H9 (cell line): ENCODE measurements at places on chromosomes 6 and 20.

GRCh38 chr20:13492001-13492481, 146.7 kb downstream of the TASP1 start:
- peak; percentile 67 for DNase-seq

DNA sequence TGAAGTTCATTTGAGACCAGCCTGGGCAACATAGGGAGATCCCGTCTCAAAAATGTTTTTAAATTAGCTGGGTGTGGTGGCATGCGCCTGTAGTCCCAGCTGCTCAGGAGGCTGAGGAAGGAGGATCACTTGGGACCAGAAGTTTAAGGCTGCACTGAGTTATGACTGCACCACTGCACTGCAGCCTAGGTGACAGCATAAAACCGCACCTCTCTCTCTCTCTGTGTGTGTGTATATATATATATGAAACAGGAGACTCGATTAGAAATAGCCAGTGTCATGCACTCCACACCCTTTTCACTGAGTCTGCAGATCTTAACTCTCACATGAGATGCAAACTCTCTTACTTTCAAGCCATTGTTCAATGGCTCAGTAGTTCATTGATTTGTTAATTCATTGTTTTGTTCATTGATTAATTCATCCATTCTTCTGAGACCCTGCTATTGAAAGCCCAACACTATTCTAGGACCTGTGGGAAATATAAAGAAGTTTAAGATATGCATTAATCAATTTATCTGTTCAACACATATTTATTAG, 52.4 kb upstream of the MRPS10 start:
- no peak for DNase-seq

DNA sequence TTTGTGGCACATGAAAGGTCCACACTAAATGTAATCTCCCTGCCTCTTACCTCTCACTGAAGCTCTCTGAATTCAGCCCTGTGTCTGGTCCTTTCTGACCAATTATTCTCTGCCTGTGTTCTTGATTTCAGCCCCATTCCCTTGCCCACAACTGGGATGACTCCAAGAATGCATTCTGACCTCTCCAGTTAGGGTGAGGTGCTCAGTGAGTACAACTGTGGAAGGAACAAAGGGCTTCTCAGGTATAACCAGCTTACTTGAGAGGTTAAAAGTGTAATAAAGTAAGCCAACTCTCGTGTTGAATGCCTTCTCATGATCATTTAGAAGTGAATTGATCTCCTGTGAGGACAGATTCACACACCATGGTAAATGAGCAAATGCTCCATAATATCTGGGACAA, 88.1 kb downstream of the GCLC start:
- no peak for DNase-seq

DNA sequence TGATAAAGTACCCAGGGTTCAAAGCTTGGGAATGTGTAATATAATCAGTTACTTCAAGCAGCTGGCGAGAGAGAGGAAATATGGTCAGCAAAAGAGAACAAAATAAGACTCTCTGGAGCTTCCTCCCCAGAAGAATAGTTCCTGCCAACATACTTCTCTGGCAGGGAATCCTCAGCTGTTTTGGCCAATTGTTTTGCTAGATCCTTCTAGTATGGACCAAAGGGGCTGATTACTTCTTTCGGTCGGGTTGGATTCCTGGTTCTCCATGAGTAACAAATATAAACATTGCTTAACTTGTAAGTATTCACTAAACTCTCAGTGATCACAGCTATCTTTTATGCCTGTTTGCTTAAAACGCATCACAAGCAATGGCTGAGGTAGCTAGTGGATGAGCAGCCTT, 31.4 kb upstream of the FBXO9 start:
- no peak for DNase-seq

- DNase-seq = no peak
Measured at GRCh38 chr6:169215201-169215681, 38.4 kb downstream of the THBS2 start.

DNA sequence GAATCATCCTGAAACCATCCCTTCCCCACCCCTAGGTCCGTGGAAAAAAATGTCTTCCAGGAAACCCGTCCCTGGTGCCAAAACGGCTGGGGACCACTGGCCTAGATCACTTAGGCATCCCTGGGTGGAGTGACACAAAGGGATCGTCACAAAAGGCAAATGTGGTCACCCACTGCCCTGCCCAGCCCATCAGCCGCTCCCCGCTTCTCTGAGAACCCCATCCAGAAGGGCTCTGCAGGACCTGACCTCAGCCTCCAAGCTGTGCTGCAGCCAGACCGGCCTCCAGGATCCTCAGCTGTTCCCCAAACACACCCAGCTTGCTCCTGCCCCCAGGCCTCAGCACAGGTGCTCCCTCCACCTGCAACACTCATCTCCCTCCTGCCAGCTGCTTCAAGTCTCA, 61.6 kb downstream of the PREX1 start:
- no peak for DNase-seq

GRCh38 chr6:168514216-168514615, 73.2 kb downstream of the SMOC2 start:
- DNase-seq = no peak

- DNase-seq = no peak
Measured at GRCh38 chr6:143952947-143953701, 54.9 kb downstream of the PLAGL1 start.

DNA sequence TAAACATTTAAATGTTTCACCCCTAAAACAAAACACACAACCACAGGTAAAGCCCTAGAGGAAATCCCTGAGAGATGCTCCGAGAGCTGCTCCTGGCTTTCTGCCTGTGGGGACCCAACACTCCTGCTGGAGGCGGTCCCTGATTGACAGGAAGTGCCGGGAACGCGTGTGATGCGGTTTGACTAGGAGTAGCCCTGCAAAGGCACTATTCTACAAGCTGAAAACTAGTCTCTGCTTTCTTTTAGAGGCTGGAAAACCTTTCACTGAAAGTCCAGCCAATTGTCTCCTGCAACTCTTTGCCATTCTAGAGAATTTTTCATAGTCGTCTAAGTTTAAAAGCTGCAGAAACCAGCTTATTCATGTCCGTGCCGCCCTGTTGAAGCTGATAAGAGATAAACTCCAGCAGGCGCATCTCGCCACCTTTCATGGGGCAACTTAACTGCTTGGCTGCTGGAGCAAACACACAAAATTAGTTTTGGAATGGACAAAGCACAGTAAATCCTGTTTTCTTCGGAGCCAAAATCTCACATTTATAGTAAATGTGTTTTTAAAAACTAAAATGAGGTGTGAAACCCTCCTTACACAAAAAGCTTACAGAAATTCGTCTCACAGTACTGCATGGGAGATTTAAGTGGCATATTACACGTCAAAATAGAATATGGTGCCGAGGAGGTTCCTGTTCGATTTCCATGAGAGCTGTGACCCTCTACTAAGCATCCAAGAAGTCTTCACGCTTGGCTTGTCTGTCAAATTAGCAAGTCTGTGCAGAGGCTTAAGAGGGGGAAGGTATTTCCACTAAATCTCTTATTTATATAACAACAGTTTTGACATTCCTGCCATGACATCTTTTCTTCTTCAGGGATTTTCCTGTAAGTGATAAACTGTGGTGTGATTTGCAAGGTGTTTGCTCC, 46.9 kb downstream of the DACT2 start:
- DNase-seq = peak; percentile 55

DNA sequence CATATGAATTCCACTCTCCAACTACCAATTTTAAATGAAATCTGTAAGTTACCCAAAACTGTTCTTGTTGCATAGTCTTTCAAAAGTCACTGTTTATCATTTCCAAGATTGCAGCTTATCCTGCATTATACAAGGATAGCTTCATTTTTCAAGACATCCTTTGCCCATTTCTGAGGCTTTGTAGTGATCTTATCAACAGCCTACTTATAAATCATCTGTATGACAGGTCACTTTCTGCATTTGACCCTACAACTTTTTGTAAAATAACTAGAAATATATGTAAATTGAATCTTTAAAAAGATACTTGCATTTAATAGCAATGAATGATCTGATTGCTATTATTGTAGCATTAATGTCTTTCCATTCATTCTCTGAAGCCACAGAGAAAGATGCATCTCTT, 521.1 kb downstream of the UTRN start:
- DNase-seq = no peak

DNA sequence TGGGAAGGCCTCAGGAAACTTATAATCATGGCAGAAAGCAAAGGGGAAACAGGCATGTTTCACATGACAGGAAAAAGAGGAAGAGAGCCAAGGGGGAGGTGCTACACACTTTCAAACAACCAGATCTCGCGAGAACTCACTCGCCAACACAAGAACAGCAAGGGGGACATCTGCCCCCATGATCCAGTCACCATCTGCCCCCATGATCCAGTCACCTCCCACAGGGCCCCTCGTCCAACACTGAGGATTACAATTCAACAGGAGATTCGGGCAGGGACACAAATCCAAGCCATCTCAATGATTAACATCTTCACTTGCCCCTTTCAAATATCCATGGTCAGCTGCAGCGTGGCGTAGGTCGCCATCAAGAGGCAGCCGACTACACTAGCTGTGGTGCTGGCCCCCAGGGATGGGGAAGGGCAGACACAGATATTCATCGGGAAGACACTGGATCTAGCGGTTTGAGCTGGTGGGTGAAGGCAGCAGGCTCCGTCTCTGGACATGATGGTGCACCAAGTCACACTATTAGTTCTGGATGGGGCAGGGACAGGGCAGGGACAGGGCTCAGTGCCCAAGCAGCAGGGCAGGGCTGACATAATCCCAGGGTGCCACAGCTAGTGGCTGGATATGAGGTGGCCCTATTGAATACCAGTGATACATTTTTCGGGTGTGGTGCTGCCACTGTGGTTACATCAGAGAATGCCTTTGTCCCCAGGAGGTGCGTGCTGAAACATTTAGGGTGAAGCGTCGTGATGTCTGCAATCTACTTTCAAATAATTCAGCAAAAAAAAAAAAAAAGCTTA, 31.6 kb downstream of the TUBB2B start:
- DNase-seq = peak; percentile 76

GRCh38 chr20:41956338-41957074, 338.3 kb upstream of the CHD6 start:
- peak; percentile 39 for DNase-seq

DNA sequence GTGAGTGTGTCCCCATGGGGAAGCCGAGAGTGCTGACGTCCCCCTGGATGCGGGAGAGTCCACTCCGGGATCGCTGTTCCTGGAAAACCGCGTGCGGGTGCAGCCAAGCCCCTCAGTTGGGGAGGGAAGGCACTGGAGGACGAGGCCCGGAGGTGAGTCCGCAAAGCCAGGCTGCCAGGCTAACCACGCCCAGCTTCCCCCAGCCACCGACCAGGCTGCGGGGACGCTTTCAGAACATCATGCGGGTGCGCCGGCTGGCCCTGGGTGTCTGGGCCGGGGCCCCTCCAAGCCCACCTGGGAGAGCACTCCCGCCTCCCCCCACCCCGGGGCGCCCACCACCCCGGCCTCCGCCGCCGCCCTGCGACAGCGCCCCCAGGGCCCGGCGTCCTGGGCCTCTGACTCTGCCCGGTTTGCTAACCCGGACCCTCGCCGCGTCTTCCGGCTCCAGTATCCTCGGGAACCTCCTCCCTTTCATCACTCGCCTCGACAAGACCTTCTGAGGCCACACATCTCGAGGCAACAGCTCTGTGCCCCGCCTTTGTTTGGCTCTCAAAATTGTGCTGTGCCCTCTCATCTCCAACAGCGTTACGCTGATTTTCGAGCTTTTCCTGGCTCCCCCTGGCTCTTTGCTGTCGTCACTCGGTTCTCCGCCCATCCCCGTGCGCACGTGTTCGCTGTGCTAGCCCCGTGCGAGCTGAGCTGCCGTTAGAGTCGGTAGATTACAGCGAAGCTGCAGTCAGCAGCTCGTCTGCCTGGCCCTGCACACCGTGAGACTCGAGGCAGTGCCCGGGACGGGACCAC, 47.1 kb upstream of the ENTPD6 start:
- peak; percentile 56 for DNase-seq

- no peak for DNase-seq
Measured at GRCh38 chr6:113697632-113698410, 159.3 kb upstream of the MARCKS start.

GRCh38 chr6:313917-314316, 21.6 kb downstream of the DUSP22 start:
- DNase-seq = no peak

GRCh38 chr6:46420921-46421638, 70.2 kb downstream of the RCAN2 start:
- DNase-seq = no peak

- DNase-seq = no peak
Measured at GRCh38 chr6:25485821-25486534, 166.0 kb upstream of the SCGN start.

DNA sequence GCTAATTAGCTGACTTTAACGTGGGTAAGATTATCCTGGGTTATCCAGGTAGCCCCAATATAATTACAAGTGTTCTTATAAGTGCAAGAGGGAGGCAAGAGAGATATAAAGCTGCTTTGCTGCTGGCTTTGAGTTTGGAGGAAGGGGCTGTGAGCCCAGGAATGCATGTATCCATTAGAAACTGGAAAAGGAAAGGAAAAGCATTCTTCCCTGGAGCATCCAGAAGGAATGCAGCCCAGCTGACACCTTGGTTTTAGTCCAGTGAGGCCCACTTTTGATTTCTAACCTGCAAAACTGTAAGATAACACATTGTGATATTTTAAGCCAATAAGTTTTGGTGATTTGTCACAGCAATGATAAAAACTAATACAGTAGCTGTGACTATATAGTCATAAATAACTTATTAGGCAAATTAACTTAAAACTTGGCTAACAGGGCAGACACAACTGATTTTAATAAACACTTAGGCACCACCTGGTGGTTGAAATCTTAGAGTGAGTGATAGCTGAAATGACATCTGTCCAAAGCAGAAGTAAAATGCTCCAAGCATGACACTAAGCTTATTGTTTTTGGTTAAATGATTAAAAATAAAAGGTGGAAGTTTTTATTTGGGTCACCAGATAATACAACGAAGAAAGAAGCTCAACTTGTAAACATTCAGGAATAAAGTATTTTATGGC, 35.6 kb downstream of the ADGRF4 start:
- DNase-seq = no peak

DNA sequence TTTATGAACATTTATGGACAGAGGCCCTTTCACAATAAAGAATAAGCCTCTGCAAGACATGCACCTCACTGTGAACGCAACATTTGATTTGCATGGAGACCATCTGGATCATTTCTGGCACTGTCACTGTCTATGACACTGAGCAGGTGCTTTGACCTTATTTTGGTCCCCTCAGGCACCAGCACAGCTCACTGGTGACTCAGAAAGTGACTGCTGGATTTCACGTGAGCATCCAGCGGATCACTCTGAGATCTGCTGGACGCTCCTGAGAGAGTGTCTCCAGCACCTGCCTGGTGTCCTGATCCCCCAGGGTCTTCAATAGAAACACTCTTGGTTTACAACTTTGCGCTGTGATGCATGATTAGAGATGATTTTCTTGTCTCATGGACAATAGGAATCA, 375.7 kb downstream of the TENT5A start:
- no peak for DNase-seq

- DNase-seq = no peak
Measured at GRCh38 chr6:37047689-37048402, 42.4 kb downstream of the FGD2 start.

- DNase-seq = no peak
Measured at GRCh38 chr20:9331707-9332435, 182.5 kb upstream of the LAMP5 start.
